SK-N-SH (cell line): ENCODE measurements at places on chromosomes 12 and 14.

- peaks cover 31% of the 10 kb centered on the region for H3K36me3 ChIP-seq
- H3K27me3 ChIP-seq = no peaks in the 10 kb centered on the region
- DNase-seq = peak; percentile 83
- H3K4me3 ChIP-seq = no peak overlapping the region
Measured at GRCh38 chr12:54352891-54353874, 11.1 kb downstream of the GPR84 start.

GRCh38 chr14:92411941-92412340 is 89.0 kb downstream of the SLC24A4 start:
- no peaks in the 10 kb centered on the region for H3K36me3 ChIP-seq
- H3K4me3 ChIP-seq = no peak overlapping the region
- no peaks in the 10 kb centered on the region for H3K4me1 ChIP-seq
- no peak for DNase-seq
- H3K27me3 ChIP-seq = peaks cover 35% of the 10 kb centered on the region; the same call in 1 of the 2 replicates
- no peak overlapping the region for H3K27ac ChIP-seq

GRCh38 chr12:40502322-40502721 is 189.9 kb upstream of the CNTN1 start:
- H3K4me1 ChIP-seq = no peaks in the 10 kb centered on the region
- no peak overlapping the region for H3K4me3 ChIP-seq
- DNase-seq = no peak
- H3K27ac ChIP-seq = no peak overlapping the region
- no peaks in the 10 kb centered on the region for H3K36me3 ChIP-seq

- no peak for DNase-seq
- H3K27me3 ChIP-seq = no peaks in the 10 kb centered on the region
Measured at GRCh38 chr14:67806246-67806645, 10.1 kb downstream of the ZFYVE26 start.

DNA sequence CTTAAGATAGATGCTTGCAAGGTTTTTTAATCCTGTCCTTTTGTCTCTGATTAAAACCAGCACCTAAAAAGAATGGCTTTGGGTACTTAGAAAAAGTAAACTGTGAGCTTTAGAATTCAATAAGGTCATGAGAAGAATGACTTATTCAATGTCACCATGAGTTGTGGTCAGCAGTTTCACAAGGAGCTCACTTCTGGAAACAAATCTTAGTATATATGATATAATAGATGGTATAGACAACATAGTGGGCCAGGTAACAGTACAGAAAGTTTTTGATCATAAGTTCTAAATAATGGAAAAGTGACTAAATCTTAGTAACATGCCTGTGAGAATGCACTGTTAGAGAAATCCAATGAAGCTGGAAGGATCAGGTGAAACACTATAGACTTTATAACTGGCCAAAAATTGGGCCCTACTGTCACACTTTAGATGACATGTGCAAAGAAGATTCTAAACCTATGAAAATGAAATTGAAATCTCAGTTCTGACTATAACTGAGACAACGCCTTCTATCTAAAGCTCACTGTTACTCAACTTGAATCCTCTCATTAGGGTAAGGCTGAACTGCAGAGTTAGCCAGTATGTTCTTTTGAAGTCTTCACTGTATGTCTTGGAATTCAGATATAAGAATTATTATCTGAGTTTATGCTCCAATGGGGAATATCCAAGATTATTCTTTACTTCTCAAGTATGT is 42.4 kb upstream of the RAD51AP1 start:
- H3K27me3 ChIP-seq = no peaks in the 10 kb centered on the region
- no peak overlapping the region for H3K4me3 ChIP-seq
- H3K36me3 ChIP-seq = peaks cover 42% of the 10 kb centered on the region
- H3K4me1 ChIP-seq = no peaks in the 10 kb centered on the region
- H3K27ac ChIP-seq = no peak overlapping the region
- DNase-seq = no peak

GRCh38 chr14:100467939-100468338 is 119.3 kb downstream of the BEGAIN start:
- DNase-seq = no peak
- no peak overlapping the region for H3K4me3 ChIP-seq
- no peaks in the 10 kb centered on the region for H3K4me1 ChIP-seq

DNA sequence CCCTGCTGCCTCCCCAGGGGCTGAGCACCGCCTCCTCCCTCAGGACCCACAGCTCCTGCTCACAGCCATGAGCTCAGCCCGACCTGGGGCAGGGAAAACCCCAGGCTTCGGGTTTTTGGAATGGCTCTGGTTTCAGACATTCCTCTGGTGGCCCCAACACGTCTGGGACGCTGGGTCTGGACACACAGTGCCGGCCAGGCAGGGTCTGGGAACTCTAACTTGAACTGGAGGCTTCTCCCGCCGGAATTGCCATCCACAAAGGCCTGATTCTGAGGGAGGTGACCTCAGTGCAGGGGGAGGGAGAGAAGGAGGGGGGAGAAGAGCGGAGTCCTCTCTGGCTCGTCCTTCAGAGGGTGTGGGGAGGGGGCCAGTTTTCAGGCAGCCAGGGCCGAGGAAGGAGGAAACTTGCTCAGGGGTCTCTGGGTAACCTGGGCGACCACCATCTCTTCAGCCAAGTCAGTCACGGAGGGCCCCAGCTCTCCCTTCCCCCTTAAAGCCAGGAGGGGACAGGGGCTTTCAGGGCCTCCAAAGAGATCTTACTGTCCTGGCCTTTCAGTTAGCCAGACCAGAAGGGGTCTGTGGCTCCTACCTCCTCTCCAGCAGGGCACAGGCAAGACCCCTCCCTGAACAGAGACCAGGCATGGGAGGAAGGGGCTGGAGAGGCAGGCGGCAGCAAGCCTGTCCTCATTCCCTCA is 19.4 kb downstream of the NCKAP5L start:
- no peak for DNase-seq
- H3K36me3 ChIP-seq = peaks cover 6% of the 10 kb centered on the region
- no peaks in the 10 kb centered on the region for H3K4me1 ChIP-seq
- H3K4me3 ChIP-seq = no peak overlapping the region

DNA sequence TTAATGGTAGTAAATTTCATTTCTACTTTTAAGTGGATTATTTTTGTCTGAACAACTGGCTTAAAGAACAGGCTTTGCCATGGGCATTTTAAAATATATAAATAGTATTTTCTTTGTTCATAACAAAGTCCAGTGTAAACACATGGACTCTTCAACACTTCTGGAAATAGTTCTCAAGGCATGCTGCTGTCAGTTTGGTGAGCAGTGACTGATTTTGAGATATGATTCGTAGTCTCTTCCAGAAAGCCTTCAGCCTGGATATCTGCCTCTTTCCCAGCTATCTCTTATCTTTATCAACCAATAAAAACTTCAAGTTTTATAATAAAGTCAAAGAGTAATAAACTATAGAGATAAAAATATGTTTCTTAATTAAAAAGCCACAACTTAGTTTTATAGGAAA is 110.7 kb downstream of the NAV3 start:
- peak overlapping the region; percentile 51 for H3K4me3 ChIP-seq
- no peaks in the 10 kb centered on the region for H3K27me3 ChIP-seq
- no peak for DNase-seq
- peak overlapping the region; percentile 87 for H3K27ac ChIP-seq
- peaks cover 3% of the 10 kb centered on the region; the same call in 1 of the 2 replicates for H3K36me3 ChIP-seq
- H3K4me1 ChIP-seq = no peaks in the 10 kb centered on the region; the same call in 1 of the 2 replicates
